ENCODE measurements at places on chromosomes 2 and 18.

DNA sequence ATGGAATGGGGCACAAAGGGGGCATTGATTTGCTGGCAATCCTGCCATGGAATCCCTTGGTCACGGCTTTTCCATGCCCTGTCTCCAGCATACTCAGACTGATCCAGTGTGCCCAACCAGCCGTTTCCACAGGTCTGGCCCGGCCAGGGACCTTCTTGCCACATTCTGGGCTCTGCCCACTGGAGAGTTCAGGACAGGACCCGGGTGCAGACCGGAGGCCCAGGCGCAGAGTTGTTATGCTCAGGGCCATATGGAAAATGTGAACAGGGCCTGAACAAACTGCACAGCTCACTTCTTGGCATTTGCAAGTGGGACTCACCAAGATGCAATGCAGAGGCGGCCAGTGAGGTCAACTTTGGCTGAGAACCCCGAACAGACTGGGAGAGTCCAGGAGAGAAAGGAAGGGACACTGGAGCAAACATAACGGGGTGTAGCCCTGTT is 15.6 kb upstream of the ASAP2 start:
- DNase-seq = no peak

DNA sequence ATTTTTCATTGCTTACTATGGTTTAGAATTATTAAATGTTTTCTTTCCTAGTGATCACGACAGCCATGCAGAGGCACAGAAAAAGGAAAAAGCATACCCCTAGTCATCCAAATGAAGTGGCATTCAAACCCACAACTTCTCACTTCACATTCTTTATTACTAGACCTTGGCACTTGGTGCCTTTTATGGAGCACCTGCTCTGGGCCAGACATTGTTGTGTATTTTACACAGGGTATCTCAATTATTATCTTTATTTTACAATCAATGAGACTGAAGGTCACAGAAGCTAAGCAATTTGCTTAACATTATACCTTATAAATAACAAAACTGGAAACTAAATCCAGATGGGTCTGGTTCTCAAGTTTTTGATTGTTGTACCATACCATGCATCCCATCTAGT is 235.3 kb downstream of the LRATD1 start:
- no peak for DNase-seq

DNA sequence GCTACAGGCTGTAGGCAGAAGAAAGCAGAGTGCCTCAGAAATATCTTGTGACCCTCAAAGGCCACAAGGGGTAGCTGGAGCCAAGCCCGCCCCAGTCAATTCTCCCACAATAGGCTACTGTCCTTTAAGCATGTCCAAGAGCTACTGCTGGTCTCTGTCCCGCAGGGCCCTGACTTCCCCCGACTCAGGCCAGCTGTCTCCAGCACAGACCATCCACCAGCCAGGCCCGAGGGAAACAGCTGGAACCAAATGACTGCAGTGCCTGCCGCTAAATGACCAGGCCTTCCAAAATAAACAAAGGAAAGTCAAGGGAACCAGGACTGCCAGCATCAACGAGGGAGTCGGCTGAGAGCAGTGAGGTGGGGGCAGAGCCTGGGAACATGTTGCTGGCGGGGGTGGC is 36.7 kb downstream of the MCFD2 start:
- DNase-seq = no peak

DNA sequence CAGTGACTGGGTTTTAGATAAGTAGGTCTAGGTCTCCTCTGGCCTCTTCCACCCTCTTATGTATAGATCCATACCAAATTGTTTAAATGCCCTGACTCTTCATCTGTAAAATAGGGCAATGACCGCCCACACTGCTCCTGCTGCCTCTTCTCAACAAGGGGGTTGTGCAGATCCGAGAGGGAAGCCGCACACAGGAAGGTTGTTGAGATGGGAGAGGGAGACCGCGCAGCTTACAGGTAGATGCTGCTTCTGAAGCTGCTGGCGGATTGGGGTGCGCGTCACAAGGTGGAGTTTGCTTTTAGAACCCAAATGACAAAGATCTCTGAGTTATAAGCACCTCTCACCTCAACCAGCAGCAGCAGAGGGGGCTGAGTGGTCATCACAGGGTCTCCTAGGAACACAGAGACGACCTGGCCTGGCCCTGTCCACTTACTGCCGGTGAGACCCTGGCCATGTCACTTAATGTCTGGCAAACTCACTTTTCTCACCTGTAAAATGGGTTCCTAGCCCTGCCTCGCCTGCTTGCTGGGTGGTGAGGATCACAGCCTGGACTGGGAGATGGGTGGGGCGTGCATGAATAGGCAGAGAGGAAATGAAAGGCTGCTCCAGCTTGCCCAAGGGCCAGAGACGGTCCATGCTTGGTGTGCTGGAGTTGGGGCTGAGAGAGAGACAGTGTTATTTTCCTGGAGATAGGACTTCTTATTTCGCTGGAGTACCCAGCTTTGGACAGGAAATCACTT is 251.3 kb downstream of the EIPR1 start:
- no peak for DNase-seq

DNA sequence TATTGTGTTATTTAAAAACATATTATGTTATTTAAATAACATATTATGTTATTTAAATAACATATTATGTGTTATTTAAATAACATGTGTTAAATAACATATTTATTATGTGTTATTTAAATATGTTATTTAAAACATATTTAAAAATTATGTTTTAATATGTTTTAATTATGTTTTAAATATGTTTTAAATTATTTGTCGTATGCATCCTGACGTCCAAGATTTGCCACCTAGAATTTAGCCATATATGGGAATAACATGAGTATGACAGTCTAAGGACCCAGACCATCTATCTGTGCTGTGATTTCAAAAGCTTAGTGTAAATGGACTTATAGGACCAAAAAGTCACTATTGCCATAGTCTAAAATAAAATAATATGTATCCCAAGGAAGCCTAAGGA is 484.3 kb upstream of the KLHL29 start:
- no peak for DNase-seq

DNA sequence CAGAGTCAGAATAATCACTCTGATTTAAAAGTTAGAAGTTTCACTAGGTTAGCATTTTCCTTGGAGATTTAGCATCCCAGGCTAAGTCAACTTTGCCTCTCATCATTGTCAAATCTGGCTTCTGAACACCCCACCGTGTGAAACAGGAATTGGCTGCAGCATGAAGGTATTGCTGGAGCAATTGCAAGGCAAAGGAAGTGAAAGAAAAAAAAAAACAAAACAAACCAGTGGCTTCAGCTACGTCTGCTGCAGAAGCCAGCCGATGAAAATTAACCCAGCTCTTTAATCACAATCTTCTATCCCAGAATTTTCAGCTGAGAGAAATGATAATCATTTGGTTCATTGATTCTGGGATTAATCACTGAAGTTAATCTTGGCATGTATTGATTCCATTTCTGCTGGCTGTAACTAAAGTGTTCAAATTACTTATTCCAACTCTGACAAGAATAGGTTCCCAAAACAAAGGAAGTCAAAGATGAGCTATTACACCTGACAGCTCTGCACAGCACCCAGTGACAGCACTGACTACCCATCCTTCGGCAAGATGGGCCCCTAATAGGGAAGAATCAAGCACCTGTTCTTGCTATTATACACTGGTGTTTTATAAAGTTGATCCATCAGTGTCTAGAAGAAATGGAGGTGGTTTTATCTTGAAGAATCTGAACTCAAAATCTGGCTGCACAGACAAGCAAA is 42.7 kb upstream of the REG3G start:
- DNase-seq = no peak

DNA sequence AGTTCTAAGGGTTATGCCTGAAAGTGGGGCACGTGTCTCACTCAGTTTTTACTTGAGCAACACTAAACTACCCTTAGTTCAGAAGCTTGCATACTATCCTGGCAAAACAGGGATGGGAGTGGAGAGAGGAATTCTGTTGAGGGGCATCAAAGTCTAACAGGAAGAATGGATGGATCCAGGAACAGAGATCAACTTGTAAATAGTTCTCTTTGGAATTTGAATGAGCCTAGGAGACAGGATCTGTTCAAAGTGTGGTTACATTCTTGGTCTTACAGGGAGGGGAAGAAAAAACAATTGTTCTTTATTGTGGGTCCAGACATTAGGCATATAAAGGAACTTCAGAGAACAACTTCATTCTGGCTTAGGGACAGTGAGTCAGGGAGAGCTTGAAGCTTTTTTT is 560.2 kb downstream of the CNTNAP5 start:
- DNase-seq = no peak

GRCh38 chr2:109336296-109336695 is 207.3 kb downstream of the SH3RF3 start:
- no peak for DNase-seq

DNA sequence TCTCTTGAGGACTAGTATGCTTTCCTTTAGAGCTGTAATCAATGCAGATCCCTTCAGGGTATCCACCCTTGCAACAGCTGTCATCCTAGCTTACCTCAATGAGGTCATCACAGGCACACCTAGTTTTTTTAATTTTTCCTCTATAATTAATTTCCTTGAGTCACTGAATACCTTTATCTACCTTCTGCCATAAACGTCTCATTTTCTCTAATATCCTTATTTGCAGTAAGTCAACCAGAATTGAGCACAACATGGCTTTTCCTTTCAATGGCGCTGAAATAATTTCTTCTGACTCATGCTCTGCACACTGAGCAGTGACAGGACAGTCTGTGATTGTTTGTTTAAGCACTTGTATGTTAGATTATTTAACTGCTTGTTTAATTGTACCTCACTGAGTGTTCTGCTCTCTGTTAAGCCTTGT is 49.4 kb downstream of the ETAA1 start:
- DNase-seq = no peak

DNA sequence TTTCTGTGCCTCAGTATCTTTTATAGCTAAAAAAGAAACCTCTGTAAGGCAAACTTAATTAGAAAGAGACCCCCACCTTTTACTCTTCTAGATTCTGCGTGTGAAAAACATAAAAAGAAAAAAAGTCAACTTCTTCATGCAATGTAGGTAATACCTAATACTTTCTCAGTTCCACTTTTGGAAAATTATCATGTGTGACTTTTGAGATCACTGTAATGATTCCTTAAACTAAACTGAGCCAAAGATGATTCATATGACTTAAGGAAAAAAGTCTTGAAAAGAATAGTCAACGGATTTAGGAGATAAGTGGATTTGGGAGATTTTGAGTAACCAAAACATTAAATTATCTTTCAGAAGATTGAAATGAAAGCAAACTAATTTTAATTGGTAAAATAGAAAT is 48.9 kb downstream of the PLEKHA3 start:
- no peak for DNase-seq

DNA sequence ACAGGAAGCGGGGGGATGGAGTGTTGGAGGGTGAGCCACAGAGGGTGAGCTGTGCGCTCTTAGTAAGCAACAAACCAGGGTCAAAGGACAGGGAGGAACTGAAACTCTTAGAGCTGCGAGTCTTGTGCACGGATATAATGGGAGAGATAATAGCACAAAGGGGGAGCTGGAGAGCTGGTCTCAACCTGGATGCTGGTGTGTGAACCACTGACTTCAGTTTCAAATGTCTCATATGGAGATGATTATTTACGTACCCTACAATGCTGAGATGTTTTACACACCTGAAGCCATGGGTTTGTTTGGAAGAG is 35.9 kb downstream of the PTGR3 start:
- no peak for DNase-seq

DNA sequence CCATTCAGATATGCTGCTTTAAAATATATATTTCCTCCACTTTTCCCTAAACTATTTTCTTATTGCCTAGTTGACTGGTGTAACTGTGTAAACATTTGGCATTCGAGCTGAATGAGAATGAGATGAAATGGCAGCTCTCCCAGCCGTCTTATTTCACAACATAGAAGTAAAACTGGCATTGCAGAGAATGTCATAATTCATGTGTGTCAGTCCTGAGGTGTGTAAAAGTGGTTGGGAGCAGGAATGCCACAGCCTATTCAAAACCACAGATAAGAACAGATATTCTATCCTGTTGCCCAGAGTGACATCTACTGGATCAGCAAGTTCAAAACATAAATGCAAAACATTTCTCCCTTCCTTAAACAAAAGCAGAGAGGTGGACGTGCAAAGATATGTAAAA is 565.5 kb upstream of the CHAC2 start:
- DNase-seq = no peak

- no peak for DNase-seq
Observed at GRCh38 chr2:177348118-177348654, 44.4 kb upstream of the AGPS start.

DNA sequence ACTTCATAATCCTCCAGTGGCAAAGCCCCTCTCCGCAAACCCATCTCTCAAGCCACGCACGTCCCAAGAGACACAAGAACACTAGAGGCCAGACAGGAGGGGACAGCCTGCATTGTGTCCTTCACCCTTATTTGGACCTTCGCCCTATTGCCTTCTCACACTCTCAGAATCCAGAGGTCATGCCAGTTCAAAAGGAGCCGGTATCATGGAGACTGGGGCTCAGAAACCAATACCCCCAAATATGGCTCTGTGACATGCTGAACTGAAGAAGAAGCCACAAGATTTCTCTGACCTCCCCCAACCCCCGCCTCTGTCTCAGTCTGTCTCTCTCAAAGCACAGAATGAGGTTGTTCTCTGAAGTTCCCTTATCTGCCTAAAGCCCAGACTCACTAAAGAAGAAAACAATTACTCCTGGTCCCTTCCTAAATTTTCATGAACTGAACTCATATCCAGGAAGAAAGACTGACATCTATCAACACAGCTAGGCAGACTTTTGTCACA is 19.2 kb upstream of the SPATA3 start:
- DNase-seq = no peak

GRCh38 chr18:23232331-23232730 is 97.0 kb downstream of the CABLES1 start:
- no peak for DNase-seq

DNA sequence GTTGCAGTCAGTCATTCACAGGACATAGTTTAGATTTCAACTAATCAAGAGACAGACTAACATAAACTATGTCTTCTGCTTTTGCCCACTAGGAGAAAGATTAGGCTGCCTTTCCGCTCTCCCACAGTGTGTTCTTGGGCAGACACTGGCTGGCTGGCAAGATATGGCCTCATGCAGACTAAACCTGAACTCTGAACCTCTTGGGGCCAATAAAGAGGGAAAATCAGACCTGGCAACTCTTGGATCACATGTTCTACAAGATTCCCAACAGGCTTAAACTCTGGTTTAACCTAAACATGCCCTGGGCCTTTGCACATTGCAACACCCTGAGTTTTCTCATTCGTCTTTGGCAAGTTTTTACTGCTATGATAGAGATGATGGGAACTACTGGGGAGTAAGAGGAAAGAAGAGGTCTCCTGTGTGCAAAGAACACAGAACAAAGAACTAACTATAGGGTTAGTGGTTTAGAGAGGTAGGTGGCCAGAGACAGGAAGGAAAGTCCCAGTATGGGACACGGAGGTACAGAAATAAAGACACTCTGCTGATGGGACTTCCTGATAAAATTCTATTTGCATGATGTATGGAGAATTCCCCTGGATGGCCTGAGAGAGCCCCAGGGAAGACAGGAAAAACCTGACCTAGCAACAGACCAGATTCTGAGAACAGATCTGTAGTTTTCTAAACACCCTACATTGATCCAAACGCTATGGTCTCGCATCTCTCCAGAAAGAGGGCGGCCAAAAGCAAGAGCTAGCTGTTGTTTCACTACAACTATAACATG is 2.0 kb upstream of the ATRAID start:
- DNase-seq = no peak

- DNase-seq = no peak
Observed at GRCh38 chr2:174756743-174757142, 7.5 kb downstream of the CHRNA1 start.
